ENCODE measurements at places on chromosomes 7 and 10. TPM values are rescaled to one million over a fixed set of nuclear protein-coding genes. Genes with fewer than 3 reads are reported as not detected.

The EZH2 gene
- 8.3 TPM for total RNA-seq

The CCL24 gene
- total RNA-seq: not detected

- DNase-seq: no peak
Observed at GRCh38 chr7:142301923-142302550, 44.2 kb upstream of the PRSS58 start.

DNA sequence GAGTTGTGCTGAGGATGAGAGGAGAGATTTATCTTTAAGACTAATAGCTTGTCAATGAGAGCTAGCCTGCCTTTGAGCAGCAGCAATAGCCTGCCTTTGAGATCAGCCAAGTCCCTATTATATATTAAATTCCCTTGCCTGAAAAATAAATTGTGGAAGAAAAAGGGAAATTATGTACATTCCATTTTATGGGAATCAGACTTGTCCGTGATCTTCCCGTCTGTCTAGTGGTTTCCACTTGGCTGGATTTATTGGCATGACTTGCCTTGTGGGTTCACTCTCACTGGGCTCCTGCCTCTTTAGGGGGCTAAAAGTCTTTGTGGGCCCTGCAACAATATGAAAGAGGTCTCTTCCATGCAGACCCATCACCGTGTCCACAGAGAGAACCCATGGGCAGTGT is 171.7 kb upstream of the FRMD4A start:
- no peak for DNase-seq

DNA sequence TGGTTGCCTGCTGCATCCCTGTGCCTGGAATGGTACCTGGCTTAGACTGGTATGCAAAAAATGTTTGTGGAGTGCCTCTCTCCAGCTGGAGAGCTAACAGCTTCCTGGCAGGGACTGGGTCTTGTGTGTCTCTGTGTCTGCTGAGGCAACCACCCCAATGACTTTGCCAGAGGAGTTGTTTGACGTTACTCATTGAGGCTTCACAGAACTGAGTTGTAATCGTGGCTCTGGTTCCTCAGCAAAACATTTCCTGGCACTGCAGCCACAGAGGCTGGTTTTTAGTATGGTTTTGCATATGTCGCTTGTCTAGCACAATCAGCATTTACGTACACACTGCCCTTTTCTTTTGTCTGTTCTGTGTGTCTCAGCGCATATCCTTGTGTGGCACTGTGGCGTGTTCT is 7.5 kb downstream of the ZNF282 start:
- DNase-seq: no peak

The LRRC61 gene
- total RNA-seq: 5.8 TPM

- no peak for DNase-seq
Observed at GRCh38 chr10:128061306-128062300, 64.6 kb downstream of the MKI67 start.

The ITGA8 gene
- 1.5 TPM for total RNA-seq

- no peak for DNase-seq
Observed at GRCh38 chr10:132892004-132892403, 50.4 kb downstream of the CFAP46 start.

The NRP1 gene
- total RNA-seq: 6.5 TPM

Measured in lung microvascular endothelial cell (primary cell).